ENCODE measurements at places on chromosomes 7 and 10.
A peak's percentile ranks its signal among the peaks of the same experiment; 100 is the strongest.

GRCh38 chr10:78533776-78534175, 500.1 kb downstream of the RPS24 start:
- no peak for DNase-seq

GRCh38 chr7:157211690-157212089, 73.0 kb downstream of the UBE3C start:
- peak; percentile 32 for DNase-seq

DNA sequence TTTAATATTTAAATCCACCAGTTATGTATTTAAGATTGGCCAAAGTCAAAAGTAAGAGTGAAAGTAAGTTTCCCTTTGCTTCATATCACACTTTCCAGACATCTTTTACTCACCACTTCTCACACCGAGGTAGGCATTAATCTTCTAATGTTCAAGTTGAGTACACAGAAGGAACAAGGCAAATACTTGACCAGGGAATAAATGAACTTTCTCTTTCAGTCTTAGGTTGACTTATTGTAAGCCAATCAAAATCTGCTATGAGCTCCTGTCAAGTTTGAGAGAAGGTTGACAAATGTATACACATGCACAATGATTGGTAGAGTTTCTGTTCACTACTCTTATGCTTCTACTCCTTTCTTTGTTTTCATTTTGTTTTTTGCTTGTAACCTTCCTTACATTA, 842.5 kb downstream of the REEP3 start:
- DNase-seq = no peak

GRCh38 chr7:43557831-43558495, 24.9 kb upstream of the STK17A start:
- no peak for DNase-seq

DNA sequence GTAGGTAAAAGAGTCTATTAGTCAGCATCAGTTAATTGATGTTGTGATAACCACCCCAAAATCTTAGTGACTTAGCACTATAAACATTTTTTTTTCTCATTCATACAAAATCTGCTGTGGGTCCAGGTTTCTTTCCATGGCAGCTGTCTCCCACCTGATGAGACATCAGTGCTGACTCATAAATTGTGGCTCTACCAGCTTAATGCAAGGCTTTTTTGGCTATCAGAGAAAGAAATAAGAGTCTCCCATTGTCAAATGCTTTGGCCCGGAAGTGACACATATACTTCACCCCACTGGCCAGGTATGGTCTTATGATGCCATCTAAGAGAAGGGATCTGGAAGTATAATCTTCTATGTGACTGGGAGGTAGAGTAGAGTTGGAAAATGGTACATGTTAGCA, 14.5 kb downstream of the DNAJB9 start:
- no peak for DNase-seq

GRCh38 chr7:50416527-50417182, 33.5 kb downstream of the FIGNL1 start:
- no peak for DNase-seq

- DNase-seq = no peak
Observed at GRCh38 chr7:16345979-16346958, 75.1 kb downstream of the CRPPA start.

- DNase-seq = no peak
Observed at GRCh38 chr10:75403144-75403938, 1.8 kb upstream of the ZNF503 start.

DNA sequence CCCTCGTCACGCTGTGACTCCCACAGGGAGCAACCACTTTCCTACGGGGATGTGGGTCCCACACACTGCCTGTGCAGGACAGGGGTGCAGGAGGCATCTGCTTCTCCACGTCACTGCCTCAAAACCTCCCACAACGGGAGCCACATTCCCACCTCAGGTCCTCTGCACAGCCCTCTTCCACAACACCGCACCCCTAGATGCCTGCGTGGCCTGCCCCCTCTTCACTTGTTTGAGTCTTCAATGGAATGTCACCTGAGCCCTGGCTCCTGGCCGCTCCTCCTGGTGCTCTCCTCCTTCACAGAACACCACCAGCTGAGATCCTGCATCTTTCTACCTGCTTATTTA, 73.6 kb downstream of the MAD1L1 start:
- DNase-seq = no peak

DNA sequence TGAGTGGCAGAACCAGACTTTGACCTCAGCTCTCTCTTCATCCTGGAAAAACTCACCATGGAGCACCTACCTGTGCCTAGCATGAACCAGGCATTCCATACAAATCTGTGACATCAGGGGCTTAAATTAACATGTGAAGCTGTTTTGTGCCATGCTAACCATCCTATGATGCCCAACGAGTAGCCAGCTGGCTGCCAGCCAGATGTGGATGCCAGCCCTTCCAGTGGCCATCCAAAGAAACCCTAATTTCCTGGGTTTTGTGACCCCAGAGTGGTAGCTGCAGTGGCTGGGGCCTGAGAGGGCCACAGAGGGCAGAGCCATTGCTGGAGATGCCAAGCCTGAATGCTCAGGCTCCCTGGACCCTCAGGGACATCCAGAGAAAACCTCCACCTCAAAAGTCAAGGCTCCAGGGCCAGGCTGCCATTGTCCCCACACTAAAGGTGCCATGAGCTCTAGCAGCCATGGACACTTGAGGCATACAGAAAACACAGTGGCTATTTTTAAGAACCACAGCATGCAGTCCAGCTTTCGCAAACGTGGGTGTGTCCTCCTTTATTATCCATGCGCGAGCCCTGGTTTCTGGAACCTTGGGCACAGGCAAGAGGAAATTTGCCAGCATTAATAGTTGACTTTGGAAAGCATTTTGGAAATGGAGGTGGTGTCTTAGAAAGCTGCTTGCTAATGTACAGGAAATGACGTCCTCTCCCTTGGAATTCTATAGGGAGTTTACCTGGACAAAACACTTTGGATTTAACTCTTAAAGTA, 6.0 kb downstream of the CPXM2 start:
- no peak for DNase-seq

DNA sequence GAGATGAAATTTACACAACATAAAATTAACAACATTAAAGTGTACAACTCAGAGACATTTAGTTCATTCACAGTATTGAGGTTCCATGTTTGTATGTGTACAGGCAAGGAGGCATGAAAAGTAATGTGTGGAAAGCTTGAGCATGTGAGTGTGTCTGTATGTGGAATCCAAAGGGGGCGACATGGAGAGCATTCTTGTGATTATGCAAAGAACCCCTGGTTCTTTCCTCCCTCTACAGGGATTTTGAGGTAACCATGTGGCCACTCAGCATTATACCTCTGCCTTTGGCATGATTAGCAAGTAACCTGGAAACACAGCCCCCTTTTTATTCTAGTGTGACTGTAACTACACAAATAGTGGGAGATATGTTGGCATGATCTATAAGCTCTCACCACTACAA, 21.0 kb downstream of the OR2F1 start:
- no peak for DNase-seq

GRCh38 chr7:33411020-33411419, 281.7 kb downstream of the BBS9 start:
- no peak for DNase-seq

DNA sequence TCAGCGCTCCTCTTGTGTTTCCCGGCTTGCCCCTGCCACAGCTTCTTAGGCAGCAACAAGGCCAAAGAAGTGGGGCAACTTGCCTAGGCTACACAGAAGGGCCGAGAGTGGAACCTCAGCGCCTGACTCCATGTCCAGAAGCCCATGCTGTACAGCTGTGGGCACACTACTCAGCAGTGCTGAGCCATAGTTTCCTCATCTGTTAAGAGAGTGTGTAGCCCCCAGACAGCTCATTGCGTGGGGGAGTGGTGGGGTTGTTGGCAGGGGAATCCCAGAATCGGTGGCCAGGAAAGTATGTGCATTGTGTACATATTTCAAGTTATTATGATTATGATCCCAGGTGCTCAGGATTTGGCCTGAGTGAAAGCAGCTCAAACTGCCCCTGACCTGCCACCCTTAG, 96.2 kb downstream of the CDH23 start:
- no peak for DNase-seq

DNA sequence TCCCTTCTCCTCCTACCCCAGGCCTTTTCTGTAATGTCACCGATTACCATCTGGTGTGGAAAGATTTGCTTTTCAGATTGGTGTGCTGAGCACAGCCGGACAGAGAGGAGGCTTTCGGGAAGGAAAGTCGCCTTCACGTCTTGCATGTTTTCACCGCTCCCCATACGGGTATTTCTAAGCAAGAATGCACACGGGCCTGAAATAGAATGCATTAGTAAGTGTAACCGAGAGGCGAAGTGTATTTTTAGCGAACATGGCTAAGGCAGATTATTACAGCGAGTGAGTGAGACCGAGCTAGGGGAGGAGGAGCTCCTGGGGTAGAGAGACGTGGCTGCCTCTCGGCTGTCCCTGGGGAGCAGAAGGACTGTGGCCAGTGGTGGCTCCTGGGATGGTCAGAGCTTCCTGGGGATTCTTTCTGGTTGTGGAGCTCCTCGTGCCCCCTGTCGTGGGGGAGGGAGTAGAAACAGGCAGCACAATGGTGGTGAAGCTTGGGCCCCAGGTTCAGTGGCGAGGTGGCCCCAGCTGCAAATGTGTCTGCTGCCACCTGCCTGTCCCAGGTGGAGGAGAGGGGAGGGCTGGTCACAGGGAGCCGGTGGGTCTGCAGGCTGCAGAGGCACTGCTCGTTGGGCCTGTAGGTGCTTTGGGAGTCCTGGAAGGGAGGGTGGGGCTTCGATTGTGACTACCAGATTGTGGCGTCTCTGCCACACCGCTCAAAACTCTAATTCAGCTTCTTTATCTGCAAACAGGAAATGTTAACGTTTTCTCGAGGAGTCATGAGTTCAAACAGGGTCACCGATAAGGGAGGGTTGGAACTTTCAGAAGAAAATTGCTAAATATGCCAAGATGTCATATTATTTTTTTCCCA, 135.8 kb downstream of the CAMK1D start:
- no peak for DNase-seq

- no peak for DNase-seq
Observed at GRCh38 chr10:21813946-21814345, 189.6 kb downstream of the DNAJC1 start.

DNA sequence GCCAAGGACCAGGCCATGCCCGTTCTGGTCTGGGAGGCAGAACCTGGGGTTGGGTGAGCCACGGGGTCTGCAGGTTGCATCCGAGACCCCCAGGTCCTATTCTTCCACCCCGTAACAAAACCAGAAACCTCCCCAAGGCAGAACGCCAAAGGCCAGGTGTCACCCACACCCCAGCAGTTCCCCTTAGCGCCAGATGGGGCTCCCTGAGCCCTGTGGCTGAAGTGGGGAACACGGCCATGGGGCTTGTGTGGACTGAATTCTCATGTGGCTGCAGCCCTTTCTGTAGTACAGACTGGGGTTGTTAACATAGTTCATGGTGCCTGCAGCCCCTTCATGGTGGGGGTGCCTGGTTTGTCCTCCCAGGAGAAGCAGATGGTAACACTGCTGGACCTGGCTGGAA, 10.2 kb downstream of the BRI3 start:
- DNase-seq = no peak

DNA sequence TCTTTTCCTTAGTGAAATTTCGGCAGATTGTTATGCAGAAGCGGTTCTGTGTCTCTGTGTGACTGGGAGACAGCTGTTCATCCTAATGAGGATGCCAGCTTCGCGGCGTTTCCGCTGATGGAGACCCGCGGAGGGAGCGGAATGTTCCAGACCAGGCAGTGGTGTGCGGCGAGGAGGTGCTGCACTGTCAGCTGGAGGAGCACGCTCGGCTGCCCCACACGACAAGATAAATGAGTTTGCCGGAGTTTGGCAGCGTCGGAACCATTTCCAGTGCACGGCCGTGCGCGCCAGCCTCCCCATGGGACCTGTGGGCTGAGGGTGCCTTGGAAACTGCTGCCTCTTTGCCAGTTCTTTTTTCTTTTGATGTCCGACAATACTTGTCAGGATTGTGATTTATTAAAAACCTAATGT, 64.6 kb downstream of the WDR37 start:
- DNase-seq = no peak

DNA sequence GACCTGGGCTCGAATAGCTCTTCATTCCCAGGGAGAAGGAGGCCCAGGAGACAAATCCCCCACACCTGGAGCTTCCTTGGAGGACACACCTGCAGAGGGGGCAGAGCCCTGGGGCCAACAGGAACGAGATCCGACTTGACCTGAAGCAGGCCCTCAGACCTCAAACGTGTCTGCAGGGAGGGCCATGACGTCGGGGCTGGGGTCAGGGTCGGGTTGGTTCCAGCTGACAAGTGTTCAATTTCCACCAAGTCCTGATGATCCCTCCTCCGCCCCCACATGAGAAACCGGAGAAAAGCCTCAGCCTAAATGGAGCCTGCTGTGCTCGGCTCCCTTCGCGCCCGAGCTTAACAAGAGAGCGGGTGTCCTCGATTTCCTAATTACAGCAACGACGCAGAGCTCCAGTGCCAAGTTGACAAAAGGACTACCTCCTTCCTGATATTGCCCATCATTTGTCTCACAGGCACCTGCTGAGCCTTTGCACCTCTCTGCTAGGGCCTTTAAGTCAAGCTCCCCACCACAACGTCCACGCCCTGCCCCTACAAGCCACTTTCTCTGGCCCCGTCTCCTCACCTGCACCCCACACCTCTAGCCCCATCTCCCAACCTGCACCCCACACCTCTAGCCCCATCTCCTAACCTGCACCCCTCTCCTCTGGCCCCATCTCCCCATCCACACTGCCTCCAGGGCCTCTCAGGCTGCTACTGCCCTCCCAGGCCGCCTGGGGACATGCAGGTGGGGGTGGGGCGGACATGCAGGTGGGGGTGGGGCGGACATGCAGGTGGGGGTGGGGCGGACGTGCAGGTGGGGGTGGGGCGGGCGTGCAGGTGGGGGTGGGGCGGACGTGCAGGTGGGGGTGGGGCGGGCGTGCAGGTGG, 519.4 kb downstream of the GLRX3 start:
- no peak for DNase-seq

DNA sequence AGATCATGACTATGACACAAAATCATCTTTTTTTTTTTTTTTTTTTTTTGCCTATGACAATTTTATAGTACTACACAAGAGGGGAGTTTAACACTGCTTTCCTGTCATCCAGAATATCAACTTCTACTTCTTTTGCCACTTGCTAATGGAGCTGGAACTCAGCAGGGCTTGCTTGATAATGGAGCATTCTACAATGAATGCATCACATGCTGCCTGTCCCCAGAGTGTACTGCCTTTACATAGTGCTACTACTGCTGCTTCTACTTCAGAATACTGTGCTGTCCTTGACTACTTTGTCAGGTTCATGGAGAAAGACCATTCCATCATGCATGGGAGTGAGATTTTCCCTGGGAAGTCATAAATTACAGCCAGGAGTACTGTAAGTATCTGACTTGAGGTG, 338.6 kb upstream of the SEMA3A start:
- DNase-seq = no peak

GRCh38 chr10:71262027-71262426, 49.7 kb downstream of the UNC5B start:
- DNase-seq = no peak

DNA sequence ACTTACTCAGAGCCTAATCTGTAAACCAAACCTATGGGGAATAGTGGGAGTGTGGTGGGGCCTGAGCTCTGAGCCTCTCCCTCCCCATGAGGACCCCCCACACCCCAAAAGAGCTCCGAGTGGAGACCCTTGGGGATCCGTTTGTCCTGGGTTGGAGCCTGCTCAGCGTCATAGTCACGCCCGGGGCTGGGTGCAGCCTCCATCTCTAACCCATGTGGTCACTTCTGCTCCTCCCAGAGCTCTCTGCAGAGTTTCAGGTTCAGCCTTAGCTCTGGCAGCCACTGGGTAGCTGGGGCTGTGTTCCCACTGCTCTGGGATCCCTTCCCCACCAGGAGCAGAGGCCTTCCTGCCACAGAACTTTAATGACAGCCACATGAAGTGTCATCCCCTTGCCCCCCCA, 25.9 kb downstream of the PFKFB3 start:
- DNase-seq = no peak

- no peak for DNase-seq
Observed at GRCh38 chr7:118352867-118353453, 128.5 kb downstream of the ANKRD7 start.
